Right ventricle myocardium superior (tissue), 1 donor: ENCODE measurements at places on chromosomes 2 and 18.

DNA sequence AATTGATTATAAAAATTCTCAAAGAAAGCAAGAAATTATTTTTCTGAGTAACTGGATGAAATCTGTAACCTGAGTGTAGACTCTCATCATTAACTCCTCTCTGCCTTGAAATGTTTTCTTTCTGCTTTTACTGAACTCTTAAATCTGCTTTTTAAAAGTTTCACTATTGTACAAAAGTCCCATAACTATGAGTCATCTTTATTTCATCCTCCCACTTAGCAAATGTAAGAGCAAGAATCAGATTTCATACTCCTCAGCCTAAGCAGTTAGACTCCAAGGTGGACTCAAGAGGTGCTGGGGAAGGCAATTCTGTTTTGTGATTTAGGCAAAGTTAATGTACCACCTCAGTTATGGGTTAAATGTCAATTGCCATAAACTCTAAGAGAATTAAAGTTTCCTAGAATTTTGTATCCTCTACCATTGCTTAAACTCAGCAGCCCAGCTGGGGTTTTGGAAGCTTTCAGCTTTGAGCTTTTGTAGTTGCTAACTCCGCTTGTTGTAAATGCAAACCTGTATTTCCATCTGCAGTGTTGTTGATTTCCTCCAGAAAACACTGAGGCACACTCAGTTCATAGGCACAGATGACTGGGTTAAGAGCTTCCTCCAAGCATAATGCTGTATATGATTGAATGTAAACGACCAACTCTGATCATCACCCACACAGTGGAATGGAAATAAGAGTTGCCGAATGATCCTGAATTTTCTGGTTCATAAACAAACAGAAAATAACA lies 268.8 kb downstream of the ARHGAP15 start:
- no peak for DNase-seq

DNA sequence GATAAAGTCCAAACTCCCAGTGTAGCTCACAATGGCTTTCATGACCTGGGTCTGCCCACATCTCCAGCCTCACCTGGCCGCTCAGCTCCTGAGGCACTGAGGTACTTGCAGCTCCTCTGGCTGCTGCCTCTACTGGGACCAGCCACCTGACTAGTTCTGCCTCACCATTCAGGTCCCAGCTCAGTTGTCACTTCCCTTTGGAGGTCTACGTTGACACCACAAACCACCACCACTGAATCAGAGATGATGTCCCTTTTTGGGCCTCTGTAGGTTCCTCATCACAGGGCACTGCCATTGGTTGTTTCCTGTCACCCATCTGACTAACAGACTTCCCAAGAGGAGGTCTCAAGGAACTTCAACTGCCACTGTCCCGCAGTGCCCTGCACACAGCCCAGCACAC lies 21.2 kb downstream of the SPP2 start:
- no peak for DNase-seq

- no peak for DNase-seq
These were observed 31.6 kb downstream of the B3GNT2 start for GRCh38 chr2:62227386-62228075.

GRCh38 chr2:196172951-196173350 lies 1.6 kb upstream of the STK17B start:
- no peak for DNase-seq

- DNase-seq = no peak
These were observed 30.6 kb upstream of the AP1S3 start for GRCh38 chr2:223868005-223868404.

DNA sequence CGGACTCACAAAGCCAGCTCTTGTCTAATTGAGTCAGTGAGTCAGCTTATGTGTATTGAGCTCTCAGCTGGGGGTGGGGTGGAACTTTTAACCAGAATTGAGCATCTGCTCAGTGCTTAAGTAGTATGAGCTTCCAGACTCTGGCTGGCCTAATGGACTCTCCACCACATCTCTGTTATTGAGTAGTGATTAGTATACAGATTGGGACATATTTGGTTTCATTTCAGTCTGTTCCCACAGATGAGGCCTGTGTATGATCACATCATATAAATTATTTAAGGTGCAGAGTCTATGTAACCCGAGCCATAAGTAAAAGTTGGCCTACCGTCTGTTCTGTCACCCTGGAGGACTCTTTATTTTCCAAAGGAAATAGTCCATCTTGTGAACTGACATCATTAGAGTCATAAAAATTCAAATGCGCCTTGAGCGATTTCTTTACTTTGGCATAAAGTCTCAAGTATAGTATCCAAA lies 152.1 kb downstream of the THSD7B start:
- DNase-seq = no peak

DNA sequence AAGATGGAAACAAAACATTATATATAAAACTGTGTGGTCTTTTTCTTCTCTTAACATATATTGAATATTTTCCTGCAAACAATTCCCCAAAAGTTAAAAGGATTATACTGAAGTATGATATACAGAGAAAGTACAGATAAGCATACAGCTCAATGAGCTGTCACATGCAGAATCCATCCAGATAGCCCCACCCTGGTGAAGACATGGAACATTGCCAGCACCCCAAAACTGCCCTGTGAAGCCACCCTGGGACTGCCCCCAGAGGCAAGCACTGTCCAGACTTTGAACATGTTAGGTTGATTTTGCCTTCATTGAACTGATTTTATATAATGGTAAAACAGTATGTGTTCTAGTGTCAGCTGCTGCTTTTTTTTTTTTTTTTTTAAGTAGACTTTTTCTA lies 112.3 kb upstream of the IL1R2 start:
- no peak for DNase-seq

DNA sequence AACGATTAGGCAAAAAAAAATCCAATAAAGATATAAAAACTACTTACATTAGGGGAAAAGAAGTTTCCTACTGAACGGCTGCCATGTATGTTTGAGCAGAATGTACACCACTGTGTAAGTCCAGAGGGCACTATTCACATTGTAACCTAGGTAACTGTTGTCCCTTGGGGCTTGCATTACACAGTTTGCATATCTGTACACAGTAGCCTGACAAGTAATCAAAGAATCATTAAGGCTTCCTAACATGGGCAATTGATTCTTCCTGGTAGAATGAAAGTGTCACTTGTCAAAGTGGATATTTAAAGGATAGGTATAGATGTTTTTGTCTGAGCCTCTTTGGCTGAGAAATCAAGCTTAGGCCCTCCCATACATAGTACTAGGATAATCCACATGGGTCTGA lies 39.1 kb downstream of the PLEK start:
- DNase-seq = no peak

GRCh38 chr18:22753130-22753831 lies 179.8 kb upstream of the RBBP8 start:
- no peak for DNase-seq

DNA sequence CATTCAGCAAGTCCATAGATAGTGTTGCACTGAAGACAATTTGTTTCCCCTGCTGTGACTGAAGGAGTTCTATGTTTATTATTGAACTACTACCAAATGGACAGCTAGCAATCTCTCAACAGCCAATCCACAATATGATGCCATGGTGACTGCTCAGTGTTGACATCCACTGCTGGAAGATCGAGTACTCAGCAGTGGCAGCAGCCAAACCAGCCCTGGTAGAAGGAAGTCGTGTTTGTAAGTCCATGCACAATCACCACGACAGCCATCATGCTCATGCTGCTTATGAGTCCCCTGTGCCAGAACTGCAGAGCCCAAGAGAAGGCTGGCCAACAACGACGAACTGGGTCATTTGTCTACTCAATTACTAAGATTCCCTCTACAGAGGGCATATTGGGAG lies 66.4 kb downstream of the OSR1 start:
- DNase-seq = peak; percentile 48

DNA sequence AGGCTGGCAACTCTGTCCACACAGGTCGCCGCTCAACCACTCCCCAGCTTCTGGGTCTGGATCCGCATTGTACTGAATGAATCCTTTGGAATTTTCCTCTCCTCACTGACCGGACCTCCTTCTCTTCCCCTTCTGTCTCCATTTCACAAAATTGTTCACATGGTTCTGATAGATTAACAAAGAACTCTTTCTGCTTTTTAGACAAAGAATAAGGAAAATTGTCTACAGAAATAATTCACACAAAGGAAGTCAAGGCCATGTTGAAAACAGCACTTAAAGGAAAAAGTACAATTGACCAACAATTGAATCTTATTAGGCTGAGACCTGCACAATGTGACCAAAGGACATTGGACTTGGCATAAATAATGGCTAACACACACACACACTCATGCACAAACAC lies 73.6 kb upstream of the GLI2 start:
- DNase-seq = no peak

GRCh38 chr2:48768669-48769068 lies 13.1 kb upstream of the LHCGR start:
- no peak for DNase-seq

DNA sequence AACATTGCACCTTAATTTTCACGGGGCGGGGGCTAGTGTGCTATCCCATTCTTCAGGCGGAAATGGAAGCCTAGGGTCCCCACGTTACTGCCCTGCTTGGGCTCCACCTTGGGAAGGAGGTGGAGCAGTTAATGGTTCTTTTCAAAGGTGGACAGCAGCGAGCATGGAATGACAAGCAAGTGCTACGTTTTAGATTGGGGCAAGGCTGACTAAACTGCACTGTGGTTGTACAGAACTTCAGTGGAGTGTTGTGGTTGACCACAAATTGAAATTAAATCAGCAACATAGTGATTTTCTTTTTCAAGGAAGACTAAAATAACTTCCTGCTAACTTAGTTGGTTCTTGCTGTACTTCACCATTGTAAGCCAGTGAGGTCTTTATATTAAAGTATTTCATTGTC lies 47.0 kb downstream of the CHRNA1 start:
- DNase-seq = no peak

GRCh38 chr2:159968279-159968900 lies 94.0 kb downstream of the PLA2R1 start:
- DNase-seq = no peak

DNA sequence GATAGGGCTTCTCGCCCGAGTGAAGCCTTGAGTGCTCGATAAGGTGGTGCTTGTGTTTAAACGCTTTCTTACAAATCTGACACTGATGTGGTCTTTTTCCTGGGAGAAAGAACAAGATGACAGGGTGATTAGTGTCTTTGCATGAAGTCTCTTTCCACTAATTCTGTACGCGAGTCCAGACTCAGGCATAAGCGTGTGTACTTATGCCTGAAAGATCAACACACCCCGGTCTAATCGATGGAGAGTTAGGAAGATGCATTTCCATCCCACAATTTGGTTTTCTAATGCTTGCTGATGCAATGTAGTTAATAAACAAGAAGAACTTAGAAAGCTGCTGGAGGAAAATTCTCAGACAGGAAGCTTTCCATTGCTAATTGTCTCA lies 130.0 kb downstream of the ZEB2 start:
- no peak for DNase-seq

DNA sequence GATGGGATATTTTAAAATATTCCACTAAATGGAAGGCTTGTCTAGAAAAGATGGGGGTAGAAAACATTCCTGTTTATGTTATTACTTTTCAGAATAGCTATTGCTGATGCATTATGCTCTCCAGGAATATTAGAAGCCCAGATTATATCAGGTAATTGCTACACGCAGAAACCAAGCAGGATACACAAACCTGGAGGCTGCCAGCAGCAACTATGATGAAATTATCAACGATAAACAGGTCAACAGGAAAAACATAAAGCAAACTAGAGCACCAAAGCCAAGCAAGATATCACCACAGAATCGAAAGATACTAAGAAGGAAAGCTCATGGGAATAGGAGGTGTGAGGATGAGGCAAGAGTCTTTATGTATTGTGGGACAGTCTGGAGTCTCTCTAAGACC lies 113.2 kb upstream of the SPATS2L start:
- DNase-seq = no peak

DNA sequence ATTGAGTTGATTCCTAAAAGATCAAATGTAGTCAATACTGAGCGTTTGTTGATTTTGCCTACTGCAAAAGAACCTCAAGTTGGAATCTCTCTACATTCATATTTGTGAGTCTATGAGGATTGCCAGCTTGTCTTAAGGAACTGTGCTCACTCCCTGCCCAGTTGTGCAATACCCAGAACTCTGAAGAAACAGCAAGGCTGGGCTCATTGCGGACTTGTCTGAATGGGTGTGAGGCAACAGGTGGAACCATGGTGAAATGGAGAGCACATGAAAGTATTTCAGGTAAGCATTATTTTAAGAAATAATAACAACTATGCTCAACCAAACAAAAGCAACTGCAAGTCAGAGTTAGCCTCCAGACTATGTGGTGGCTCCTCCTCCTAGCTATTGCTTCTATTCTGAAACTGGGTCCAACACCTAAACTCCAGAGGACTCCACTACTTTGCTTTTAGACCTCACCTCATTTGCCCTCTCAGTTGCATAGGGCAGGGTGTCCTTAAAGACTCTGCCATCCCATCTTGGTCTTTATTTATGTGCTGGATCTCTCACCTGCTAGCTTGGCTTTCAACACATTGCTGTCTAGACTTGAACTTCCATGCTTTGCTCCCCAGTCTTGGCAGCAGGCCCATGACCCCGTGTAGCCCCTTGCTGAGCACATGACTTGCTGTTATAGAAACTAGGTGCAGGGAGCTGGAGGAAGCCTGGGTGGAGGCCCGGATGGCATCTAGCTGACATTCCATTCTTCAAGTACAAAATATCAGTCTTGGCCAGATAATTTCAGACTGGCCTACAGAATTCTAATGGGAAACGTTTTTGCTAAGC lies 94.8 kb upstream of the ARL5A start:
- peak; percentile 91 for DNase-seq

GRCh38 chr2:183089192-183089851 lies 10.8 kb downstream of the DUSP19 start:
- no peak for DNase-seq

DNA sequence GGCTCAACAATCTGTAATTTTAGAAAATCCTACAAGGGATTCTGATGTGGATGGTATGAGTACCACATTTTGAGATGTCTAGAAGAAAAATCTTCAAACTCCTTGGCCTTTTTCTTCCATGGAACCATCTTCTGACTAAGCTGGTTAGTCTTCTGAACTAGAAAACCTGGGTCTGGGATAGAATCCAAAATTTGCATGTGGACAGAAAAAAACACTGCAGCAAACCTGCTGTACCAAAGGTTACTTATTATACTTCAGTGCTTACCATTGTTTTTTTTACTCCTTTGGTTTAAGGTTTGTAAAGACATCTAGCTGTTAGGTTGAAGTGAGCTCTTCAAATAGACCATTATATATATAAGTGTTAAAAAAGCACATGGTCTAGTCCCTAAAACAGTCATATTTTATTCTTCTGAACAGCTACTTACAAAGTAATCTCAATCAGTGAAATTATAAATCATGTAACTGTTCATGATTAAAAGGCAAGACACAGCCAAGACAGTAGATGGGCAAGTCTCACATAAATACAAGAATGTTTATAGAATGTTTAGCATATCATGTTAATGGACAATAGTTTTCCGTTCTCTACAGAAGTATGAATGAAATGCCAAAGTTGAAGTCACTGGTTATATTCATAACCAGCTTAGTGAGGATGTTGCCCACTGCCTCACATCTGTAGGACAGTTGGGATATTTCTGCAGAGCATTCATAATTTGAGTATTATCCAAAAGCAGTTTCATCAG lies 85.5 kb downstream of the ORC4 start:
- no peak for DNase-seq

- DNase-seq = no peak
These were observed 24.2 kb downstream of the CNRIP1 start for GRCh38 chr2:68295516-68295915.
